ENCODE measurements at places on chromosomes 13 and 19. TPM values are rescaled to one million over a fixed set of nuclear protein-coding genes. Genes with fewer than 3 reads are reported as not detected.

- no peak for DNase-seq
Measured at GRCh38 chr19:5225486-5226345, 114.9 kb downstream of the PTPRS start.

DNA sequence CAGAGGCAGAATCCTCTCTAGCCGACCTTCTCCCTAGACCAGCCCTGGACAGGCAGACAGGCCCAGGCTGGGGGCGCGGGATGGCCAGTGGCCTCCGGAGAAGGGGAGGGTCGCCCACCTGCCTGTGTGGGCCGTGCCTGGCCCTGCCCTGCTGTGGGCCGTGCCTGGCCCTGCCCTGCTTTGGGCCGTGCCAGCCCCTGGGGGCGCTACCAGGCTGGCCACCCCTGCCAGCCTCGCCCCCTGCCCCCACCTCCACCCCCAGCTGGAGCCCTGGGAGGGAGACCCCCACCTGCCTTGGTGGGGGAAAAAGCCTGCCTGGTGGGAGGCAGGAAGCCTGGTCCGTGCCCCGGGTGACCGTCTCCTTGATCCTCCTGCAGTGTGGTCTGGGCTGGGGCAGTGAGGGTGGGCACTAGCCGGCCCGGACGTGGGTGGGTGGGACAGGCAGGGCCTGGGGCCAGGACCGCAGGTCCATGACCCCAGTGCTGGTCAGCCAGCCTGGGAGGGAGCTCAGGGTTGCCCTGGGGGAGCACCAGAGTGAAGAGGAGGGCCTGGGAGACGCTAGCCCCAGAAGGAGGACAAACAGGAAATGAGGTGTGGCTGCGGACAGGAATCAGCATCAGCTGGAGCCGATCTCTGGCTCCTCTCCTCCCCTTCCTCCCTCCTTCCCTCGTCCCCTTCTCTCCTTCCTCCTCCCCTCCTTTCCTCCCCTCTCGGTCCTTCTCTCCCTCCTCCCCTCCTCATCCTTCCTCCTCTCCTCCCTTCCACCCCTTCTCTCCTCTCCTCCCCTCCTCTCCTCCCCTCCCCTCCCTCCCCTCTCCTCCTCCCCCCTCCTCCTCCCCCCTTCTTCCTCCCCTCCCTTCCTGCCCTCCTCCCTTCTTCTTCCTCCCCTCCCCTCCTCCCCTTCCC, 5.1 kb upstream of the MKNK2 start:
- DNase-seq, result peak; percentile 77

The NTN5 gene
- 0.73 TPM for total RNA-seq

The TBXA2R gene
- 7.9 TPM for total RNA-seq

DNA sequence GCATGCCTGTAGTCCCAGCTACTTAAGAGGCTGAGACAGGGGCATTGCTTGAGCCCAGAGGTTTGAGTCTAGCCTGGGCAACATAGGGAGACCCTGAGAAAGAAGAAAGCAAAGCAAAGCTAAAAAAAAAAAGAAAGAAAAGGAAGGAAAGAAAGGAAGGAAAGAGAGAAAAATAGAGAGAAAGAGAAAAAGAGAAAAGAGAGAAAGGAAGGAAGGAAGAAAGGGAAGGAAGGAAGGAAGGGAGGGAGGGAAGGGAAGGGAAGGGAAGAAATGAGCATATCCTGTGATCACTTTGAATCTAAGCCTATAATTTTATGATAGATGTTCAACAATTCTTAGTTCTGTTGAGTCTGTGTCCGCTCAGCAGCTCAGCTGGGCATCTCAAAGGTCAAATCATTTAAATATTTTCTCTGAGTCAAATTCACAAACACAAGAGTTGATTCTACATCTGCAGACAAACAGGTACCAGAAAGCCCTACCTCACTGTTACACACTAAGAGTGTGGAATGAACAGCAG, 70.4 kb downstream of the SUCLA2 start:
- DNase-seq, result no peak

GRCh38 chr13:112902669-112903068, 66.3 kb upstream of the MCF2L start:
- DNase-seq, result no peak

All from left lung (tissue), 14 donors.